ENCODE measurements at places on chromosomes 5 and 9.

DNA sequence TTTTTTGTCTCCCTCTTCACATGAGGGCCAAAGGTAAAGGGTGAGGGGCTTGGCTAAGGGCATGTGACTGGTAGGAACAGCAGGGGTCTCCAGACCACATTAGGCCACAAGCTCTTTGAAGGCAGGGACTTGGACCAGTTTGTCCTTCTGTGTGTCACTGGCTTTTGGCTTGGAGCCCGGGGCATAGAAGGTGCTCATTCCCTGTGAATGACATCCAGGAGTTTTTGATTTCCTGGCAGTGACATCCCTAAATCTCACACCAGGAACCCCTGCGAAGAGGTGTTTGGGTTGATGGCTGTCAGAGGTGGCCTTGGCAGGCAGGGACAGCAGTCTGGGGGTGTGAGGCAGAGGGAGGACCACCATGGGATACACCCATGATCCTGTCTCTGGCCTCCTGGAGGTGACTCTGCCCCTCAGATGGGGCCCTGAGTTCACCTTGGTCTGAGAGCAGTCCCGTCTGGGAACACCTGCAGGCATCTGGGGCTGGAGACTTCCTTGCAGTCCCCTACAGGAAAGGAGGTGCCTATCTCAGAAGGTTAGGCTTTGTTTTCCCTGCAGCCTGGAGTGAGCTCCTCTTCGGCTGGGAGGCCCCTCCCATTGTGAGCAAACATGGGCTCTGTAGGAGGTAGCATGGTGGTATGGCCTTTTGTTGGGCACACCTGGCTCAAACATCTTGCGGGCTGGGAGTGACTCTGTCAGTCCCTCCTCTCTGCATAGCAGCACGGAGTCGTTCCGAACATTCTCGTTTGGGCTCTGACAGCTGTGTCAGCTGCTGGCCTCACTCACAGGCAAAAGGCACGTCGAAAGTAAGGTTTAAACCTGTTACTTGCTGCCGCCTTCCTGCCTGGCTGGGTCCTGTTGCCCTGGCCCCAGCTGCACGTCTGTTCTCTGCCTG lies 38.6 kb upstream of the PITX1 start:
- DNase-seq, result no peak

DNA sequence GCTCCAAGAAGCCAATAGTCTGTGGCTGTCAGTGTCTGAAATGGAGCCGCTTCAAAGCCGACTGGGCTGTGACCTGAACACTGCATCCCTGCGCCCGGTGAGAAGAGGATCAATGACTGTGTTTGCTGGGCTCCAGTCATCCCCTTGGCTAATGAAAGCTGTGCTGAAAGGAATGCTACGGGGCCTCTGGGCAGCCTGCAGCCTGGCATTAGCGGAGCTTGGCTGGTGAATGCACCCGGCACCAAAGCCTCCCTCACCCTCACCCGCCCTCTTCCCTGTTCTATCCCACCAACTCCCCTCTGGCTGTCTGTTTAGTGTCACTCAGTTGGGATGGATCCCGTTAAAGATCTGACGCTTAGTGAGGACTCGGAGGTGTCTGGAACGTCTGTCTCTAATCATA lies 355.3 kb downstream of the BNC2 start:
- no peak for DNase-seq

DNA sequence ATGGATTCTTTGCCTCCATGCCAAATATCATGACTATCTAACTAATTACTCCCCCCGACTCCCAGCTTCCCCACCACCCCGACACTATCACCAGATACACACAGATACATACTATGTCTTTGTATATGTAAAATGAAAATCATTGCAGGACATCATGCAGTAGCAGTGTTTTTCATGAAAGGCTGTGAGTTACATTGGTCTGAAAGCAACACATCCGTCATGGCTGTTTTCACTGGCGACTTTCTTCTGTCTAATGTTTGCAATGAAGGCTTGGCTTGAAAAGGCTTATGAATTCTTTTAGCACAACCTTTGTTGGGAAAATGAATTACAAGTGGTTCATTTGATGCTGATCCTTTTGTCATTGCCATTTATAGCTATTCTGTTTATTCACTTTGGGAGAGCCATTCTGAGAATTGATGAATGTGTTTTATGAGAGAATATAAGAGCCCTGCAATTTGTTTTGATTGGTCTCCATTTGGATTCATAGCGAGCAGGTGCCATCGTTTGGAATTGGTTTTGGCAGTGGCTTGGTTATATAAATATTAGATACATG lies 103.4 kb downstream of the PIP5K1B start:
- no peak for DNase-seq

- no peak for DNase-seq
These were observed 120.2 kb upstream of the CCDC152 start for GRCh38 chr5:42636425-42636824.

- no peak for DNase-seq
These were observed 283.1 kb downstream of the GLIS3 start for GRCh38 chr9:4016789-4017188.

DNA sequence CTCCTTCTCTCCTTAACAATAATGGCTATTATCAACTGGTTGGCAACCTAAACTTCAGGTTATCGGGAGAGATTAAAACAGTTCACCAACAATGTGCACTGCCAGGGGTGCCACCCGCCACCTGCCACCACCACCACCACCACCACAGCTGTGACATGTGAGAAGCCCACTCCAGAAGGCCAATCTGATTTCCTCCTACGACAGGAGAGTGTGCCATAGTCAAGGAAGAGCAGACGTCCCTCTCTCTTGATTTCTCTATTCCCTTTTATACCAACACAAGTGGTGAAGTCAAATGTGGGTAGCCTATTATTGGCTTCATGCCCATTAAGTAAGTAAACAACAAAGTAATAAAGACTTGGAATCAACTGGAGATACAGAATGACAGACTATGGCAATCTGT lies 22.4 kb downstream of the GNAQ start:
- DNase-seq, result no peak

- no peak for DNase-seq
These were observed 191.3 kb upstream of the NREP start for GRCh38 chr5:111948092-111948841.

GRCh38 chr5:142795251-142795650 lies 25.1 kb downstream of the ARHGAP26 start:
- no peak for DNase-seq

DNA sequence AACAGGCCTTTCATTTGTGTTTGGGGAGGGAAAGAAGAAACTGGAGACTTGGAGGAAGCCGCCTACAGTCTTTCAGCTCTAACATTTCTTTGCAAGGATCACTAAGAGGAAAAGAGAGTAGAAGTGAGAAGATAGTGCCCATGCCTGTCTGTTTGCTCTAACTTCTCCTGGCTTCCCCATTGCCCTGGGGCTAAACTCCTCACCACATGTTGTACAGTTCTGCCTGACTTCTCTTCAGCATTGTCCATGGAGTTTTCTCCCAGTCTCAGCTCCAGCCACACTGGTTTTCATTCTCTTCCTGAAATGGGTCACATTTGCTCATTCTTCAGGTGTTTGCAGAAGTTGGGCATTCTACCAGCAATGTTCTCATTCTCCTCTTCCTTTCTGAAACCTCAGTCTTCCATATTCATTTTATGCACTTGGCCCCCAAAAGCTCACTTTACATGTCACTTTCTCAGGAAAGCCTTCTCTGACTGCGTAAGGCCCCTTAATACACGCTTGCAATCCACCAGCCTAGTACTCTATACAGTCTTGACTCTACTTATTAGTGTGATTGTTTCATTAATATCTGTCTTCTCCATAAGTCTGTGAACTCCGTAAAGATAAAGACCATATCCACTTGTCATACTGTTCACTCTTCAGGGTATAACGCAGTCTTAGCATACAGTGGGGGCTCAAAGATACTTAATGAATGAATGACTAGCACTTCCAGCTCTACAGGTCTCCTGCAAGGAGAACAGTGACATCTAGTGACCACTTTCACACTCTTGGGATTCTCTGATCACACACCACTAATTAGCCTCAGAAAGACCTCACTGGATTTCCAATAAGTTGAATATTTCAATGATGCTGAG lies 40.2 kb upstream of the TRIM32 start:
- DNase-seq, result no peak

GRCh38 chr5:90793183-90793582 lies 234.6 kb downstream of the ADGRV1 start:
- DNase-seq, result no peak

DNA sequence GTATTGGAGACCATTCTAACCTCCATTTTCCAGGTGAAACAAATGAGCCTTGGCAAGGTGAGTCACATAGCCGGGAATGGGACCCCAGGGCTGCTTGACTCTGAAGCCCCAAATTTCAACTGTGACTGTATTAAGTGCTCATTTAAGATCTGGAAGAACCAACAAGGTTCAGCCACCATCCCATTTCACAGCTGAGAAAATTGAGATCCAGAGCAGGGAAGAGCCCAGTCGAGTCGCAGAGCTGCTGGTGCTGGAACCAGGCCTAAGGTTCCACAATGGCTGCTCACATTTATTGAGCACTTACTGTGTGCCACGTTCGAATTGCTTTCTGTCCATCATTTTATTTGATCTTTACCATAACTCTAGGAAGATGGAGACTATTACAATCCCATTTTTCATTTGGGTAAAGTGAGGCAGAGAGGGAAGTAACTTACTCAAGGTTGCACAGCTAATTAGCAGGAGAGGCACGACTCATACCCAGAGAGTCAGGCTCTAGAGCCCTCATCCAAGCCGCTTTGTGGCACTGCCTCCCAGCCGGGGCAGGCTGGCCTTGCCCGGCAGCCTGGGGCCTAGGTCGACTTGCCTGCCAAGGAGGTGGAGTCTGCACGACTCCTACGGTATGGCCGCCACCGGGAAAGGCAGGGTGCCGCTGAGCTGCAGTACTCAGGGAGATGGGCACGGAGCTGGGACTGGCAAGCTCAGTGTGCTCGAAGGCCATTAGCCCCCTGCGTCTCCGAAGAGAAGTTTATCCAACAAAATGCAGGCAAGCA lies 4.3 kb upstream of the NTNG2 start:
- no peak for DNase-seq

GRCh38 chr5:130109152-130109551 lies 204.9 kb downstream of the CHSY3 start:
- DNase-seq, result no peak

DNA sequence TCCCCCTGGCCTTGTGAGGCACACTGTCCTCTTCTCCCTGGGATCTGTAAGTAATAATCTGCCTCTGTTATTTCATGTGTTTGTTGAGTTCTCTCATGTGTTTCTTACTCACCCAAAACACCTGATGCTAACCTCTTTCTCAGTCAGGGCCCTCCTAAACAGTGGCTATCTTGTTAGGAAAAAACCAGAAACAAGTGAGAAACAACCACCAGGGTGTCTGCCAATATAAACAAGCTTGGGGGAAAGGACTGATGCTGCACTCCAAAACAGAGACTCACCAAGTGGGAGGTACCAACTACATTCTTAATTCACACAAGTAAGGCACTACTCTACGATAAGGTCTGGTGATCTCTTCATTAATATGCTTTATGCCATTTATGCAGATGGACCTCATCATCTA lies 564.4 kb downstream of the SEMA5A start:
- no peak for DNase-seq

DNA sequence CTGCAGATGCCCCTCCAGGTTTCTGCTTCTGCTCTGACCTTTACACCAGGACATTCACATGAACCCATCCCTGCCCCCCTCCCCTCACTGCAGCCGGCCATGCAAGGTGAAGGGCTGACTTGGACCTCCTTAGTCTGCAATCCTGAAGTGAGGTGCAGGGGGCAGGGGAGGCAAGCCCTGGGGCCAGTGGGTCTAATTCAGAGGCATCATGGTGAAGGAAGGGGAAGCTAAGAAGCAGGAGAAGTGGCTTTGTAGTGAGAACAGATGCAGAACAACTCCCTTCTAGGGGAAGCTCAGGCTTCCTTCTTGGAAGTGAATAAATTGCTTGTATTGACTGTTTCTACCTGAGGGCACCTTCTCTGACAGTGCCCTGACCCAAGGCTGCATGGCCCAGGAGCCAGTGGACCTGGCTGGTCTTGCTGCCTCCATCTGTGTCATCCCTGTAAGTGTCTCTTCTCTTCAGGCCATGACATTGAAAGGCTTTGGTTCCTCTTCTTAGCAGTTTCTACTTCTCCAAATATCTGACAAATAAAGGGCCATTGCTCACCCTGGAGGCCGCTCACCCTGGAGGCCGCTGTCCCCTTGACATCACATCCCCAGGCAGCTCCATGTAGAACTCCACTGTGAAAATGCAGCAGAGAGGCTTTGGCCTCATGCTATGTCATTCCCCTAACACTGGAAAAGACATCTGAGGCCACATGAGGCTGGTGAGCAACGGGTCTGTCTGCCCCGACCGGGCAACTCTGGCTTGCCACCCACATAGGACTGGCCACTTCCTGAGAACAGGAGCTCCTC lies 55.3 kb downstream of the GADD45G start:
- no peak for DNase-seq

All from activated CD8-positive, alpha-beta memory T cell treated with anti-CD3 and anti-CD28 coated beads, Interleukin-2, amount 50 U/mL, for 4 hours (primary cell).